ENCODE measurements at places on chromosomes 13 and 19. TPM values are rescaled to one million over a fixed set of nuclear protein-coding genes. Genes with fewer than 3 reads are reported as not detected.

- DNase-seq = no peak
Measured at GRCh38 chr13:71485913-71486312, 381.1 kb downstream of the DACH1 start.

GRCh38 chr19:5628919-5629481 is 6.1 kb downstream of the SAFB start:
- DNase-seq = no peak

DNA sequence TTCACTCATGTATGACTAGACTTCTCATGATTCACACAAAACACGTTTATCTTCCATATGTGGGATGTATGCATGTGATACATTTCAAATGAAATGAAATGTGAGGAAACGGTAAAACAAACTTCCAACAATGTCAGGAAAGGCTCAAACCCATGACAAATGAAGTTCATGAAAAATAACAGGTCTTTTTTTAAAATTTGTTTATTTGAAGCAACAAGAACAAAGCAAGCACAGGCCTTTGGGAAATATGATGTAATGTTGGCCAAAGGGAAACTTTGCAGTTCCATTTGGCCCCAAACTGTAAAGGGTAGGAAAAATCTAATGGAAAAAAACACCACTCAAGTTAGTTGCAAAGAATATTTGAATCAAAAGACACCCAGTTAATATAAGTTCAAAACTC is 463.8 kb upstream of the ARGLU1 start:
- DNase-seq = no peak

DNA sequence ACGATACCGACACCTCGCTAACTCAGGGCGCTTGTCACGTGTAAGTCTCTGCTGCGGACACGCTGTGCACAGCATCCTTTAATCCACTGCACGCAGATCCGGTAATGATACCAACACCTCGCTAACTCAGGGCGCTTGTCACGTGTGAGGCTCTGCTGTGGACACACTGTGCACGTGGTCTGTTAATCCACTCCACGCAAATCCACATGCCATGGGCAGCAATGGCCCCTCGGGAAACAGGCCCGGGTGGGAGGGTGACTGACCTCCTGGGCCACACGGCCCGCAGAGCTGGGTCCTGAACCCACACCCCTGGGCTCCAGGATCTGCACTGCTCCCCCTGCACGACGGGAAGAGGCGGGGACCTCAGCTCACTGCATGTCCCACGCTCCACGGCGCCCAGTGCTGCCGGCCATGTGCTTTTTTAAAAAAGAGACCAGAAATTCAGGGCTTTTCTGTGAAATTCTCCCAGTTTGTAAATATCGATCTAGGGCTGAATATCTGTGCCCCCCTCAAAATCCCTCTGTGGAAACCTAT is 16.1 kb downstream of the SHC2 start:
- no peak for DNase-seq

Gene MEIOSIN
- not detected for polyA plus RNA-seq

- no peak for DNase-seq
Measured at GRCh38 chr19:57747472-57747807, 825 bp downstream of the ZNF776 start.

DNA sequence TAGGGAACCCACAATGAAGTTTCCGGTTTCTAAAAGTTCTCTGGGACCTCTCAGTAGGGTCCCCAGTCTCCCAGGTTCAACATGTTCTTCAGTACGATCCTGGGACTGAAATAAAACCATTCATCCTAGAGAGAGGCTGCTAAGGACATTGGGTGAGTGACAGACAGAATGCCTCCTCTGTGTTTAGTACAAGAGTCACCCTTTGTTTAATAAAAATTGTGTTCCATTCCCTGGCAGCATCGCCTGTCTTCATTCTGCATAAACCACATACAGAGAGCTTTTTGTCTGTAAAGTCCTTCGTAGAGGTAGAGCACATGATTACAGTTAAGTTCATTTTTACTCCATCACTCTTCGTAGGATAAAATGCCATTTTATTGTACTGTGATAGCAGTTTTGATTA is 95.3 kb upstream of the GPR12 start:
- DNase-seq = no peak

- no peak for DNase-seq
Measured at GRCh38 chr13:105672881-105673280, 862.6 kb downstream of the EFNB2 start.

Gene OVOL3
- not detected for polyA plus RNA-seq

GRCh38 chr19:33477781-33478180 is 43.8 kb downstream of the PEPD start:
- DNase-seq = no peak

GRCh38 chr13:20672772-20673171 is 30.7 kb upstream of the IL17D start:
- no peak for DNase-seq

GRCh38 chr19:44685877-44686276 is 13.1 kb upstream of the CEACAM16 start:
- DNase-seq = no peak

DNA sequence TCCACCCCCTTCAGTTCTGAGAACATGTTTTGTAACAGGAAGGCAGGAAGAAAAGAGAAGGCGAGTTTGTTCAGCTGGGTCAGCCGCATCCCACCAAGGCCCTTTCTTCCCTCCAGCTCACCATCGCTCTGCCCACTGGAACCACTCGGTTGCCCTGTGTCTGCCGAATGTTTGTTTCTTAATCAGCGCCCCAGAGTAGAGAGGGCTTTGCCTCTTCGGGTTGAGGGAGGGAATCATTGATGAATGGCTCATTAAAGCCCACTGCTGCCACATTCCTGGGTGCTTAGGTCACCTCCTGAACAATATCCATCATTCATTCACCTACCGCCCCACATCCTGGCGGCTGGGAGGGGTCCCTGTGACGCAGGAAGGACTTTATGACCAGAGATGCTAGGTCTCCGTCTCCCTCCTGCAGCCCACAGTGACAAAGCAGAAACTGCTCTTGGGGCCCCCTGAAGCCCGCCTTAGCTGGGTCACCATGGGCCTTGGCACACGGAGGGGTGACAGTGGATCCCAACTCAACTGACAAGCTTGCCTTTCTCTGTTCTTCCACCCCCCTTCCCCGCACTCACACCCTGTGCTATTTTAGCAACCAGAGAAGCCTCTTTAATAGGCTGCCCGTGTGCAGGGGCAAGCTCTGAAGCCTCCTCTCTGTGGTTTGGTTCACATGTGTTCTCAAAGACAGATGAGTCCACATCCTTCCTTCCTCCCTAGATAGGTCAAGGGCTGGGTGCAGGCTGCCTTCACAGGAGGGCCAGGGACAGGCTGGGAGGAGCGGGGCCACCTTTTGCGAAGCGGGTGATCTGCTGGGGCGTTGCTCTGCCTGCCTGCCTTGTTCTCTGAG is 46.2 kb downstream of the ACTN4 start:
- DNase-seq = peak; percentile 70

Gene OR10H2
- polyA plus RNA-seq = not detected

All from heart left ventricle (tissue), 16 donors.